ENCODE measurements at places on chromosomes 6 and 20. TPM values are rescaled to one million over a fixed set of nuclear protein-coding genes. Genes with fewer than 3 reads are reported as not detected.

DNA sequence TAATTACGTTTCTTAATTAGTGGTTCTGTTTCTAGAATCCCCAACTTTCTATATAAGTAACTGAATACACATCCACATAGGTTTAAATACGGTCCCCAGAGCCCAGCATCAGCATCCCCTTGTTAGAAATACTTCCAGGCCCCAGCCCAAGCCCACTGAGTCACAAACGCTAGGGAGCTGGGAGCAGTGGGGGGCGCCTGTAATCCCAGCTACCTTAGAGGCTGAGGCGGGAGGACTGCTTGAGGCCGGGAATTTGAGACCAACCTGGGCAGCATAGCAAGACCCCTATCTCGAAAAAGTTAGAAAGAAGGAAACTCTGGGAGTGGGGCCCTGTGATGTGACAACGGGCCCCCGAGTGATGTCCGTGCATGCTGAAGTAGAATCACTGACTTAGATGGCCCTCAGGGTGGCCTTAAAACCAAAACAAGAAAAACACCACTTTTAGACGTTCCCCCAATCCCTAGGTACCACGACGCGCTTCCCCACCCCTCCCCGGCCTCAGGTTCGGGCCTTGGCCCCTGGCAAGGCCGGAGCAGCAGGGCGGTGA lies 1.3 kb upstream of the PPP1R3G start:
- H3K4me3 ChIP-seq, result peak overlapping the region; percentile 63
- H3K27ac ChIP-seq, result peak overlapping the region; percentile 85
- DNase-seq, result no peak
- H3K36me3 ChIP-seq, result no peaks in the 10 kb centered on the region
- H3K27me3 ChIP-seq, result no peaks in the 10 kb centered on the region
- peaks cover 11% of the 10 kb centered on the region for H3K4me1 ChIP-seq

HLA-G gene
- total RNA-seq, result not detected

SPEF1 gene
- 0.81 TPM for total RNA-seq

DNA sequence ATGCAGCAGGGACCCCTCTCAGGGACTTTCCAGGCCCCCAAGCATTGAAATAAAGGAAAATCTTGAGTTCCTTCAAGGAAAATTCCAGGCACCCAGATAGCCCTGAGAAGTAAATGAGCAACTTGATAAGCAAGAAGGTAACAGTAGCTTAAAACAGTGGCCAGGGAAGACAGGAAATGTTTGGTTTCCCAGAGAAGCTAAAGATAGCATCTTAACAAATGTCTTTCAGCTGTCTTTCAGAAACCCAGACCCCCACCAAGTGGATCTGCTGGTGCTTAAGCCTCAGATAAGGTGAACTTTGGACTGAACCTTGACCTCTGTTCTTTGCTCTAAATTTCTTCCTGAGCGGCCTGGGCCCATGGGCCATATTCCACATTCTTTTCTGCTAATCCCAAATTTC lies 117.8 kb upstream of the CST7 start:
- no peak overlapping the region for H3K4me3 ChIP-seq
- H3K36me3 ChIP-seq, result no peaks in the 10 kb centered on the region

PNLDC1 gene
- not detected for total RNA-seq

VIP gene
- total RNA-seq, result 97.2 TPM

DNA sequence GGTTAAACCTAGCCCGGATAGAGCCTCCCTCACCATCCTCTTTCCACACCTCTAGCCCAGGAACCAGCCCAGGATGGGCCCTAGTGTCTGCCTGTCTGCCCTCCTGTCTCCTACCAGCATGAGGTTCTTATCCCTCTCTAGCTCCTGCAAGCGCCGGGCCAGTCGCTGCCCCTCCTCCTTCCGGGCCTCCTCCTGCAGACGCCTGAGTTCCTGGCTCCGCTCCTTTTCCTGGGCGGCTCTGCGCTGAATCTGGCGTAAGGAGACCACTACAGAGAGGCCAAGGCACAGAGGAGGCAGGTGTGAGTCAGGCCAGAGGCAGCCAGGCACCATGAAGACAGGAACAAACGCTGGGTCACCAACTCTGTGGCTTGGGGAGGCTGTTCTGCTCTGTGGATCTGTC lies 4.3 kb upstream of the PSORS1C2 start:
- H3K27ac ChIP-seq, result peak overlapping the region; percentile 16
- peaks cover 8% of the 10 kb centered on the region for H3K4me1 ChIP-seq
- H3K36me3 ChIP-seq, result no peaks in the 10 kb centered on the region
- DNase-seq, result peak; percentile 88

GRCh38 chr6:3623451-3624249 lies 127.9 kb downstream of the PXDC1 start:
- no peaks in the 10 kb centered on the region for H3K27me3 ChIP-seq
- no peak for DNase-seq
- no peaks in the 10 kb centered on the region for H3K36me3 ChIP-seq
- H3K27ac ChIP-seq, result no peak overlapping the region
- no peak overlapping the region for H3K4me3 ChIP-seq

IMPG1 gene
- total RNA-seq, result not detected

LY6G5C gene
- total RNA-seq, result 1.1 TPM

- H3K27me3 ChIP-seq, result no peaks in the 10 kb centered on the region
- H3K27ac ChIP-seq, result no peak overlapping the region
- H3K4me3 ChIP-seq, result no peak overlapping the region
- DNase-seq, result peak; percentile 58
These were observed 62.6 kb downstream of the GINS1 start for GRCh38 chr20:25470045-25470444.

DNA sequence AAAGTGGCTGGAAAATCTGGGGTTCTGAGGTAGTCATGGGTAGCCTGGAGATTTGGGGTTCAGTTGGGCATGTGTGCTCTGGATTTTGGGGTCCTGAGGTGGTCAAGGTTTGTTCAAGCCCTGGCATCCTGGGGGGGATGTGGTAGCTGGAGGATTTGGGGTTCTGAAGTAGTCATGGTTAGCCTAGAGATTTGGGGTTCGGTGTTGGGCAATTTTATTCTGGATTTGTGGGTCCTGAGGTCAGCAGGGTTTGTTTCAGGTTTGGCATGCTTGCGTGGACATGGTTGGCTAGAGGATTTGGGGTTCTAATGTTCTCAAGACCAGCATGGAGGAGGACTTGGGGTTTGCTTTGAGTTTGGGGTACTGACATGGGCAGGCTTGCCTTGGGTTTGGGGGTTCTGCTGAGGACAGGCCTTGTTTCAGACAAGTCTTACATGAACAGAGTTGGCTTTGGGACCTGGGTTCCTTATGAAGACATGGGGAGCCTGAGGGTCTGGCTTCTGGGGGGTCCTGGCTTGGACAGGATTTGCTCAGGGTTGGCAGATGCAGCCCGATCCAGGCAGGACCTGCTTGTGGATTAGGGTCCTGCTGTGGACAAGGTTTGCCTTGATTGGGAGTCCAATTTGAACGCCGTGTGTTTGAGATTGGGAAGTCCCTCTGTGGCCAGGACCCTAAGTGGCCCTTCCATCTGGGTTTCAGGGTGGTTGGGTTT lies 906 bp downstream of the ANKRD60 start:
- H3K4me3 ChIP-seq, result no peak overlapping the region
- peaks cover 45% of the 10 kb centered on the region for H3K27me3 ChIP-seq
- no peaks in the 10 kb centered on the region for H3K4me1 ChIP-seq
- no peaks in the 10 kb centered on the region for H3K36me3 ChIP-seq
- H3K27ac ChIP-seq, result no peak overlapping the region

RSPH4A gene
- 1.1 TPM for total RNA-seq

DNA sequence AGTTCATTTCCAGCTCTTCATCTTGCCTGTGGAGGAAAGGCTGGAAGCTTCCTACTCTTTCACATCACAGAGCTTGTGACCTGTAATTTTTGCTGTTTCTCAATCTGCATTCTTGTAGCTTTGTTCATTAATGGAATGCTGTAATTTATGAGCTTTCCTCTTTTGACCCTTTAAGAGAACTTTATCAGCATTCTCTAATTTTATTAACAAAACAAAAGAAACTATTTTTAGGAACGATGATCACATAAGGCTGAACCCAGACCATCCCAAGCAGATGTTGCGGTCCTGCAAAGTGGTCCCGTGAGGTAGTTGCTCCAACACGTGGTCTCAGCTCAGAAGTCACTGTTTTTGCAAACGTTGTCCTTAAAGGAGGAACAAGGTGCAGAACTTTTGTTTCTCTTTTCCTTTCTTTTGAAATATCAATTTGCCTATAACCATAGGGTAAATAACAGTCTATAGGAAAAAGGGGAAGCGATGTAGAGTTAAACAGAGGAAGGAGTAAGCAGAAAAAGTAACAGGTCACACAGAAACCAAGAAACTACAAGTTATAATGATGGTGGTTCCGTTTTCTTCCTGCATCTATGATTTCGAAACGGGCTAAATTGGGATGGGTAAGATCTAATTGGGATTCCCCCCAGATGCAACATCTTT lies 121.3 kb upstream of the PHACTR1 start:
- H3K27ac ChIP-seq, result no peak overlapping the region
- H3K4me1 ChIP-seq, result no peaks in the 10 kb centered on the region
- no peaks in the 10 kb centered on the region for H3K27me3 ChIP-seq
- H3K36me3 ChIP-seq, result no peaks in the 10 kb centered on the region

GRCh38 chr6:36246506-36247268 lies 23.2 kb upstream of the PNPLA1 start:
- H3K36me3 ChIP-seq, result no peaks in the 10 kb centered on the region
- no peaks in the 10 kb centered on the region for H3K4me1 ChIP-seq
- H3K27me3 ChIP-seq, result no peaks in the 10 kb centered on the region
- no peak overlapping the region for H3K27ac ChIP-seq
- DNase-seq, result no peak
- H3K4me3 ChIP-seq, result no peak overlapping the region

DNA sequence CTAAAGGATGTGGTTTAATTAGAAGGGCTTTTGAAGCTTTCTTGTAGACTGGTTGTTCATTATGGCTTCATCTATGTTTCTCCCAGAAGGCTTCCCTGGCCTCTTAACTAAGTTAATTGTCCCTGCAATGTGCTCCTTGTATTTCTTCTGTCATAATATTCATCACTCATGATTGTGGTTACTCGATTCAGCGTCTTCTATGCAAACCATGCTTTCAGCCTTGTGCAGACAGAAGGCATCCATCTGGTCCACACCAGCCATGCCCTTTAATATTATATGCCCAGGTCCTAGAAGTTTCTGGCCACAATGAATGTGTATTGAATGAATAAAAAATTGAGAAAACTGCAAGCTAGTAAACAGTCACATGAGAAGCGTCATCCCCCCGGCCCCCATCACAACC lies 163.2 kb downstream of the KHDC1L start:
- H3K4me3 ChIP-seq, result no peak overlapping the region
- H3K27ac ChIP-seq, result no peak overlapping the region
- H3K27me3 ChIP-seq, result no peaks in the 10 kb centered on the region
- no peak for DNase-seq
- no peaks in the 10 kb centered on the region for H3K36me3 ChIP-seq

DNA sequence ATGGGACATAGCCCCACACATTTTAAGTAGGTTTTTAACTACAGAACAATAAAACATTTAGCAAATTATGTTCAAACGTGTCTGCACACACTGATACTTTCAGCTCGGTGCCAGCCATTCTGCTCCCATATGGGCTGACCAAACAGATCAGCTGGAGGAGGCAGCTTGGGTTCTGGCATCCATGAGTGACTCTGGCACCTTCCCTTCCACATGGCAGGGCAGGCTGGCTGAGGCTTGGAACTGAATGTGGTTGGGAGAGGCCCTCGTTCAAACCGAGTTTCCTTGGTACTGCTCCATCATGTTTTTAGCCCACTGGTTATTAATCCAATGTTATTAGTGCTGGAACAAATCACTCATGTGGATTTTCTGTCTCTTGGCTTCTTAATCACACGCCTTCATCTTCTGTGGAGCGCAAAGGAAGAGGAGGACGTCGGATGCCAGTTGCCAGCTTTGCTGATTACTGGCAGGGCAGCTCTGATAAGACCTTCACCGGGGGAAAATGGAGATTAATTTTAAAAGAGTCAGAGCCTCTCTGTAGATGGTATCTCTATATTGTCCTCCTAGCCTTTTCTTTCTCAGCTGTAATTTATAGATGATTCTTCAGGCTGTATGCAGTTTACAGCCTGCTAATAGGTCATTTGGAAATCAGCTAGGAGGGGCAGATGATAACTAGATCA lies 93.1 kb upstream of the TIAM2 start:
- H3K36me3 ChIP-seq, result no peaks in the 10 kb centered on the region
- H3K4me1 ChIP-seq, result no peaks in the 10 kb centered on the region
- no peak for DNase-seq
- no peak overlapping the region for H3K4me3 ChIP-seq
- H3K27me3 ChIP-seq, result no peaks in the 10 kb centered on the region

GRCh38 chr20:36645998-36646397 lies at the start of gene SLA2:
TSS of gene SLA2 (minus strand) at chr20:36646196. CDS start at chr20:36641335, 4,861 bp downstream.
- DNase-seq, result no peak
- no peaks in the 10 kb centered on the region for H3K36me3 ChIP-seq
- H3K27ac ChIP-seq, result no peak within 1 kb of the TSS
- no peaks in the 10 kb centered on the region for H3K4me1 ChIP-seq

- H3K27ac ChIP-seq, result peak overlapping the region; percentile 88
- H3K36me3 ChIP-seq, result no peaks in the 10 kb centered on the region
- H3K4me1 ChIP-seq, result peaks cover 4% of the 10 kb centered on the region
These were observed 30.5 kb upstream of the HFE start for GRCh38 chr6:26056583-26057350.

TOX2 gene
- total RNA-seq, result 0.82 TPM

DNA sequence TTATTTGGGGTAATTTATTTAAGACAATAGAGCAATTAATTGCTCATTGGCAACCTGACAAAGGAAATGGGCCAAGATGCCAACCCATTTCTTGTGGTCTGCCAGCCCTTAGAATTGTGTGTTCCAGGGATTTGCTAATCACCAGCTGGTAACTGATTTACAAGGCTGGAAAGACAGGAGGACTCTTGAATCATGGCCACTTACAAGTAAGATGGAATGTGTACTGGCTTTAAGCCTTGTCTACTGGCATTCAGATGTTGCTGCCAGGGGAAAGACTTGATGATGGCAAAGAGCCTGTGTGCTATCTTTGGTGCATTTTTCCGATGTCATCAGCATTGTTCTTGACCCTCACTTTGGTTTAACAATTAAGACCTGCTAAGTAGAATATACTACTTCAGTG lies 91.0 kb downstream of the BCKDHB start:
- no peak overlapping the region for H3K27ac ChIP-seq
- H3K4me3 ChIP-seq, result no peak overlapping the region
- no peak for DNase-seq

RSPH9 gene
- total RNA-seq, result not detected

EPPIN gene
- not detected for total RNA-seq

GRCh38 chr20:25046736-25047666 lies 10.9 kb downstream of the ACSS1 start:
- H3K4me1 ChIP-seq, result peaks cover 53% of the 10 kb centered on the region
- H3K27me3 ChIP-seq, result no peaks in the 10 kb centered on the region
- DNase-seq, result peak; percentile 58
- H3K27ac ChIP-seq, result no peak overlapping the region
- no peak overlapping the region for H3K4me3 ChIP-seq

DNA sequence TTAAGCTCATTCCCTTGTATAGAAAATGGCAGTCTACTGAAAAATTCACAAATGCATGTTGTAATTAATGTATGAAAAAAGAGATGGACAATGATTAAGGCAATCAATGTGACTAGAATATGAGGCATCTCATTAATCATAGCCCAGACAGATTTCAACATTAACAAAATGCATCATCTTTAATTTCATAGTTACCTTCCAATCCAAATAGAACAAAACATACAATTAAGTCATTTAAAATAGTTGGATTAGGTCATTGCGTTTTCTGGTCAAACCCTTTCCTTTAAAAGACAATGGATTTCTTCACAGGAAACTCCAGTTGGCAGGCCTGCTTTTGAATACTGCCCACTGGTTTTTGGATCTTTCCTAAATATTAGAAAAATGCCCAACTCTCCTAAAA lies 203.9 kb downstream of the HAO1 start:
- no peaks in the 10 kb centered on the region for H3K36me3 ChIP-seq
- H3K27me3 ChIP-seq, result no peaks in the 10 kb centered on the region
- DNase-seq, result no peak
- H3K4me1 ChIP-seq, result no peaks in the 10 kb centered on the region
- no peak overlapping the region for H3K4me3 ChIP-seq

Measured in sigmoid colon (tissue), 7 donors.